ENCODE measurements at places on chromosomes 1 and 21. TPM values are rescaled to one million over a fixed set of nuclear protein-coding genes. Genes with fewer than 3 reads are reported as not detected.

FOXO6 gene
- total RNA-seq: not detected

LEFTY1 gene
- total RNA-seq: 0.57 TPM

KRTAP20-1 gene
- total RNA-seq: not detected

EFHD2 gene
- total RNA-seq: 25.6 TPM

MR1 gene
- 14.3 TPM for total RNA-seq

APOBEC4 gene
- not detected for total RNA-seq

IVL gene
- not detected for total RNA-seq

HEATR1 gene
- 22.2 TPM for total RNA-seq

ABL2 gene
- total RNA-seq: 20.3 TPM
